KG1 (cell line): ENCODE measurements at places on chromosomes 3 and 15.

- no peak for DNase-seq
Observed at GRCh38 chr3:177279118-177279815, 82.0 kb upstream of the TBL1XR1 start.

- DNase-seq, result no peak
Observed at GRCh38 chr15:98321896-98322295, 326.4 kb upstream of the IGF1R start.

DNA sequence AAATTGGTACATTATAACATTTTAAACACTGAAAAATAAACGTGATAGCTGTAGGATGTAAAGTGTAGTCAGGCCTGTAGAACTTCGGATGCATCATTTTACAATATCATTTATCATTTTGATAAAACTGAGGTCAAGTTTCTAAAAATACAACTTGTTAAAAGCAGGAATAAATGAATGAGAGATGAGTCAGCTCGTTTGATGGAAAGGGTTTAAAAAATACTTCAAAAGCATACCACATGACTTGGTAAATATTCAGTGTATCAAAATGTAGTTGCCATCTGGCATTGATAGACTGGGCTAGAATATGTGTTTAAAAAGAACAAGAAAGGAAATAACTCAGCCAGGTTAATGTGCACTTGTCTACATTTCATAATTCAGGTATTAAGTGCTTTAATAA lies 357.0 kb downstream of the TIGIT start:
- no peak for DNase-seq

DNA sequence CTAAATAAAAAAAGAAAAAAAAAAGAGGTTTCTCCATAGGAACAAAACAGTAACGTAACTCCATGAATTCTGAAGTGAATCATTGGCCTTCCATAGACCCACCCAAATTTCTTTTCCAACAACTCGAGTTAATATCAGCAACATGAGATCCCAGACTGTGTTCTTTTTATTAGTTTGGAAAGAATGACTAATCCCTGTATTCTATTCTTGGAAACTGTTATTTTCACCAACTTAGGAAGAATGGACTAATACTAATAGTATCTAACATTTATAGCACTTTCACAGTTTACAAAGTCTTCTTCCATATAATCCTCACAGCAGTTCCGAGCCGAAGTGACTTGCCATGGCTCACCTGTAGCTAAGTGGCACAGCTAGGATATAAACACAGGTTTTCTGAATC lies 72.7 kb upstream of the SLC4A7 start:
- no peak for DNase-seq

- DNase-seq, result no peak
Observed at GRCh38 chr3:141368062-141368924, at the start of gene ZBTB38. TSS of gene ZBTB38 (plus strand) at chr3:141368504. CDS start at chr3:141442389, 73,885 bp downstream.

DNA sequence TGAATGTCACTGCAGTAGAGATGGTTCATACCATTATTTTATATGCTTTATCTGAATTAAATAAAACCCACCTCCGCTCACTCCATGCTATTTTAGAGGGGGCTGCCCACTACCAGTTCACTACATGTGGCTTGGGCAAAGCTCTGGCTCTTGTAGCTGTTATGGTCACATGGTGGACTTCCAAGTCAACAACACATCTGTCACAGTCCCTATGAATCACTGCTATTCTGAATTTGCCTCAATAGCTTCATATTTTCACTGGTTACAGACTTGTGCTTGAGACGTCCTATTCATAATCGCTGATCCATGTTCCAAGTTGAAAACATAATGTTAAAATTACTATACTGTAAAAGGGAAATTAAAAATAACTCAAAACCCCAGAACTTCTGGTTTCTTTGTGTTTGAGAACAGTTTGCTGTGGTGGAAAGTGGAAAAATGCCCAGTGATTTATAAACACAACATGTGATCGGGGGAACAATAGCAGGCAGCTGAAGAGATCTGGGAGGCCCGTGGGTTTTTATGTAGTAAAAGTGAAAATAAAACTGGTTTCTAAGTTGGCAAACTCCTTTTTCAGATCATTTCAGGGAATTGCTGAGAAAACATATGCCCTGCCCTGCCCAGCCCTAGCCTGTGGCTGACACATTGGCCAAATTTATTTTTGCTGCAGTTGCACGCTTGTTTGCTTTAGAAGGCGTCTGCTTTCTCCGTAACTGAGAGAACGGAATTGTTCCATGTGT lies 128.8 kb upstream of the PRR23C start:
- DNase-seq, result no peak

GRCh38 chr15:64070106-64070505 lies 23.5 kb downstream of the CIAO2A start:
- no peak for DNase-seq

DNA sequence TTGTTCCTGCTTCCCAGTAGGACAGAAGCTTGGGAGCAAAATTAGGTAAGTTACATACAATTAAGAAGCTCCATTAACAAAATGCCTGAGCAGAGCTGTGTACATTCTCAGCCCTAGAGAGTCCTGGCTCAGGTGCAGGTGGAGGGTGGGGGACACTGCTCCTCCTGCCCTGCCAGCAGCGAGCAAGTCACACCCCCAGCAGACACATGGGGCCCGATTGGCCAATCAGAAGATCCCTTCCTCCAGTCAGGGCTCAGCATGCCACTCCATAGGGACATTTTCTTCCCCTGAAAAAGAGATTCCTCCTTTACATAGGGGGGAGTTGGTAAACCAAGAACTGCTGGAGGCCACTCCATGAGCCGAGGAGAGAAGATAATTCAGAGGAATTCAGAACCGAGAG lies 62.1 kb downstream of the PLXNA1 start:
- no peak for DNase-seq

DNA sequence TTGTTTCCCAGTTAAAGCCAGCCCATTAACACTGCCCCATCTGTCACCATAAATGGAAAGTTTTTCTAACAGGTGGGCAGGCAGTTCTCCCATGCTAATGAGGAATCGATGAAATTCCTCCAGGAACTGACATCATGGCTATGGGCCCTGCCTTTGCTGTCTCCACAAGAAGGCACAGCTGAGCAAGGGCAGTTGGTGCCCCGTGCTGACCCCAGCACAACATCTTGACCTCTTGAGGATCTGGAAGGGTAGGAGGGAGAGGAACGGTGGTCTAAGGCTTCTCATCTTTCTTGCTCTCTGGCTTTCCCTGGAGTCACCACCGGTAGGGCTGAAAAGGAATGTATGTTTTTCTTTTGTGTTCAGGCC lies 46.7 kb downstream of the CHCHD6 start:
- DNase-seq, result no peak
